Progenitor cell of endocrine pancreas (in vitro differentiated cells): ENCODE measurements at places on chromosomes 16 and 17. TPM values are rescaled to one million over a fixed set of nuclear protein-coding genes. Genes with fewer than 3 reads are reported as not detected.

DNA sequence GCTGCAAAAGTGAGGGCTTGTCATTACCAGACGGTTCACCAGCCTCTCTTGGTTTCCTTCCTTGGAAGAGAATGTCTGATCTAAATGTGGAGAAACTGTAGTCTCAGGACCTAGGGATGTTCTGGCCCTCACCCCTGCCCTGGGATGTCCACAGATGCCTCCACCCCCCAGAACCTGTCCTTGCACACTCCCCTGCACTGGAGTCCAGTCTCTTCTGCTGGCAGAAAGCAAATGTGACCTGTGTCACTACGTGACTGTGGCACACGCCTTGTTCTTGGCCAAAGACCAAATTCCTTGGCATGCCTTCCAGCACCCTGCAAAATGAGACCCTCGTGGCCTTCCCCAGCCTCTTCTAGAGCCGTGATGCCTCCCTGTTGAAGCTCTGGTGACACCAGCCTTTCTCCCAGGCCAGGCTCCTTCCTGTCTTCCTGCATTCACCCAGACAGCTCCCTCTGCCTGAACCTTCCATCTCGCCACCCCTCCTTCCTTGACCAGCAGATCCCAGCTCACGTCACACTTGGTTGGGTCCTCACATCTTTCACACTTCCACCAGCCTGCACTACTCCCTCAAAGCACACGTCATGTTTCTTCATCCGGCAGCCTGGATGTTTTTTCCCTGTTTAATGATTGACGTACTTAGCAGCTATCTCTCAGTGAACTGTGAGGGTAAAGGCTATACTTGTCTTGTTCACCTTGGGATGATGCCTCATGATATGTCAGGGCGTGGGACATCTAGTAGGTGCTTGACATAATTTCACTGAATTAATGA, 4.3 kb downstream of the ZNF768 start:
- no peak for DNase-seq

DNA sequence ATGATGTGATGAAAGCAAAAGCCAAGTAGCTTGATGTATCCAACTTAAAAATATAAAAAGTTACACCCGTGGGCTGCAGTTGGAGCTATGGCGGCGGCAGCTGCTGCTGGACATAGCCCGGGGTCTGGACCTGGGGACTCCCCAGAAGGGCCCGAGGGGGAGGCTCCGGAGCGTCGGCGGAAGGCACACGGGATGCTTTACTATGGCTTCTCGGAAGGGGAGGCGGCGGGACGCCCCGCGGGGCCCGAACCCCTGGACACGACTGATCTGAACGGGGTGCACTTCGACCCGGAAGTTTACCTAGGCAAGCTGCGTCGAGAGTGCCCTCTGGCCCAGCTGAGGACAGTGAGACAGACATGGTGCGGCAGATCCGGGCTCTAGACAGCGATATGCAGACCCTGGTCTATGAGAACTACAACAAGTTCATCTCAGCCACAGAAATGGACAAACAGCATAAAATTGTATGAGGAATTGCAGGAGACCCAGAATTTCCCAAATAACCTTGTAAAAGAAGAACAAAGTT, 109.5 kb upstream of the EEF2KMT start:
- DNase-seq, result no peak

The CA4 gene
- 8.2 and 9.3 TPM in 2 replicates for total RNA-seq

DNA sequence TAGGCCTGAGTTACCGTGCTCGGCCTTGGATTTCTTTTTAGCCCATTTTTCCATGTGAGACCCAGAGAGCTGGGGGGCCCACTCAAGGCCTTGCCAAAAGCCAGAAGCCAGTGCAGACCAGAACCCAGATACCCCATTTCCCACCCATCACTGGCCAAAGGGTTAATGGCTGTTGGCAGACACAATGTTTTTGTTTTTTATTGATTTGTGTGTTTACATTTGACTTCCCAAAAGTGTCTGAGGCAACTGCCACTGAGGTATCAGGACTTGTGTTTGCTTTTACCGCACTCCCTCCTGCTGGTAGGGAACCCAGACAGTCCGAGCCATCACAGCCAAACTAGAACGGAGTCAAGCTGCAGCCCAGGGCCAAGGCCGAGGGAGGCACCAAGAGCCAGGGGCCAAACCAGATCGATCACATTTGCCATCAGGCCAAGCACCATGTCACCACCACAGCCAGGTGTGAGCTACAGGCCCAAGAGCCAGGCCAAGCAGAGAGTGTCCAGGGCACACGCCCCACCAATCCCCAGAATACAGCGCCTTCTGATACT, 7.7 kb upstream of the TNFSF12 start:
- no peak for DNase-seq

The RCVRN gene
- not detected in 2 replicates for total RNA-seq

- DNase-seq, result no peak
Measured at GRCh38 chr17:45692661-45693060, 91.5 kb upstream of the CRHR1 start.

GRCh38 chr17:57269052-57269451, 12.7 kb downstream of the MSI2 start:
- DNase-seq, result no peak

DNA sequence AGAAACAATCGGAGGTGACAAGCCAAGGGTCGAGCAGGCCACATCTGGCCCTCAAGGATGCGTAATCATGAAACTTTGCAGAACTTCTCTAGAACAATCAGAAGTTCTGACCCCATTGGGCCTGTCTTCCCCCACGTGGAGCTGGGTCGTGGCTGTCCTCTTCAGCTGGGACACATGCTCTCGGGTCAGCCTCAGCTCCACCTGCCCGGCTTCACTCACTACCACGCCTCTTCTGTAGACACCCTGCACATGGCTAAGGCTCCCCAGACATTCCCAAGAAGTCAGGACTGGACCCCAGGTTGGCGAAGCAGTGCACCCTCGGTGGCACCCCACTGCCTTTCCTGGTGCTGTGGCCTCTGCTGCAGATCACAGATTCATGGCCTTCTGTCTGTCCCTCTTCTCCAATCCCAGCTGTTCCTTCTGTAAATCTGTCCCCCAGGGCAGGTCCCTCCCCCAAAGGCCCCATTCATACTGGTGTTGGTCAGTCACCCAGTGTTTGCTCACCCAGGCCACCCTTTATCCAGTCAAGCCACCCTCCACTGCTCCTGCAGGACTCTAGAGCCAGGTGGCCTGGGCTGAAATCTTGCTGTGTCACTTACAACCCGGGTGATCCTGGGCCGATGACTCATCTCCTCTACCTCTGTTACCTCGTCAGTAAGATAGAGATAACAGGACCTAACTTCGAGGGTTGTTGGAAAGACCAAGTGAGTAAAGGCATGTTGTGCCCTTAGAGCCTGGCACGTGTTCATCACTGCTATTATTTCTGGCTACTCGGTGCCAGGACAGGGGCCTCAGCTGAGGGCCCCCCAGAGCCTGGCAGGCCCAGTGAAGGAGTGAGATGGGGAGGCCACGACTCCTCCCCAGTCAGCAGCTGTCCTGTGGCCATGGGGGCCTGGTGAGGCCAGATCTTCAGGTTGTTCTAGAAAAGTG, 1.4 kb upstream of the SLC5A11 start:
- DNase-seq, result no peak

The KRTAP4-9 gene
- not detected in 2 replicates for total RNA-seq

- DNase-seq, result no peak
Measured at GRCh38 chr16:81864646-81865382, 85.7 kb downstream of the PLCG2 start.

DNA sequence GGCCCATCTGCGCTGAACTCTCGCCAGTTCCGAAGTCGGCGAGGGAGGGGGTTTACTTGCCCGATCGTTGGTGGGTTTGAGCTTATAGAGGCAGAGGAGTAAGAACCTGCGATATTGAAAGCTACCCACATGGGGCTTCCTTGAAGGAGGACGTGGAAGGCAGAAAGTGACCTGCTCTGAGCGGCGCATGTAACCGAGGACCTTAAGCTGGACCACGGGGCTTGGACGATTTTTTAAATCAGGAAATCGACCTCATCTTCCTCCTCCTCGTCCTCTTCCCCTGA, 2.0 kb downstream of the PRAC2 start:
- DNase-seq, result no peak

DNA sequence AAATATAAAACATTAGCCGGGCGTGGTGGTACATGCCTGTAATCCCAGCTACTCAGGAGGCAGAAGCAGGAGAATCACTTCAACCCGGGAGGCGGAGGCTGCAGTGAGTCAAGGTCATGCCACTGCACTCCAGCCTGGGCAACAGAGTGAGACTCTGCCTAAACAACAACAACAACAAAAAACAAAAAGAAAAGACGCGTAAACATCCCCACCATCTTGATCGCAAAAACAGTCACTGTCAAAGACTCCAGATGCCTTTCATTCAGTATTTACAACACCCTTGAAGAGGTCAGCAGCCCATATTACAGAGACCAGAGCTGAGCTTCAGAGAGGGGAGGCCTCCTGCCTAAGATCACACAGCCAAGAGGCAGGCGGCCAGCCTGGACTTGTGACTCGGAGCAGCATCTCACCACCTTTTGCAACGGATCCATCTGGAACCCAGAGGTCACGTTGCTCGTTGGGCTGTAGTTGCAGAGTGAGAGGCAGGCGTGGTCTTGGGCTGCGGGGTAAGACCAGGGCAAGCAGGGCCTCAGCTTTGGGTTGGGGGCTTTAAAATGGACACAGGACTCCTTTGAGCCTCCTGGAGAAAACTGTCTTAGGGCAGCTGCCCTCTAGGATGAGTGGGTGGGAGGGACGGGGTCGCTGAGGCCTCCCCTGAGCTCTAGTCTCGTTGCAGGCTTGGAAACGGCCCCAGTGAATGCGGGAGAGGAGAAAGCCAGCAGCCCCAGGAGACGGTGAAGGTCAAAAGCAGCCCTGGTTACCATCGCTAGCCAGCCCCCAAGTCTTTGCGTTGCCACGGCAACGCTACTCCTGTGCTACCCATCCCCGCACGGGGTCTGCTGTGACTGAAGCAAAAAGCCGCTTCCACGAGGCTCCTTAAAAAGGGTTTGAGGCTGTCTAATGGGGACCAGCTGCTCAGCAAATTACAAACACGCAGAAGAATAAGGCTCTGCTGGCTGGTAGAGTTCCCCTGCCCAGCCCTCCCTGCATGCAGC, 26.1 kb downstream of the LGALS3BP start:
- DNase-seq, result no peak

The WNK4 gene
- 5.8 and 6.3 TPM in 2 replicates for total RNA-seq

- no peak for DNase-seq
Measured at GRCh38 chr16:4306470-4307214, 9.2 kb upstream of the GLIS2 start.

The SLC38A10 gene
- total RNA-seq, result 128 and 130 TPM in 2 replicates

The SSTR5 gene
- 1.0 and 1.4 TPM in 2 replicates for total RNA-seq

GRCh38 chr16:52092126-52092525, 454.8 kb downstream of the TOX3 start:
- no peak for DNase-seq

The HCRT gene
- not detected in 2 replicates for total RNA-seq

GRCh38 chr17:42653179-42654124, 5.6 kb upstream of the TUBG2 start:
- no peak for DNase-seq

DNA sequence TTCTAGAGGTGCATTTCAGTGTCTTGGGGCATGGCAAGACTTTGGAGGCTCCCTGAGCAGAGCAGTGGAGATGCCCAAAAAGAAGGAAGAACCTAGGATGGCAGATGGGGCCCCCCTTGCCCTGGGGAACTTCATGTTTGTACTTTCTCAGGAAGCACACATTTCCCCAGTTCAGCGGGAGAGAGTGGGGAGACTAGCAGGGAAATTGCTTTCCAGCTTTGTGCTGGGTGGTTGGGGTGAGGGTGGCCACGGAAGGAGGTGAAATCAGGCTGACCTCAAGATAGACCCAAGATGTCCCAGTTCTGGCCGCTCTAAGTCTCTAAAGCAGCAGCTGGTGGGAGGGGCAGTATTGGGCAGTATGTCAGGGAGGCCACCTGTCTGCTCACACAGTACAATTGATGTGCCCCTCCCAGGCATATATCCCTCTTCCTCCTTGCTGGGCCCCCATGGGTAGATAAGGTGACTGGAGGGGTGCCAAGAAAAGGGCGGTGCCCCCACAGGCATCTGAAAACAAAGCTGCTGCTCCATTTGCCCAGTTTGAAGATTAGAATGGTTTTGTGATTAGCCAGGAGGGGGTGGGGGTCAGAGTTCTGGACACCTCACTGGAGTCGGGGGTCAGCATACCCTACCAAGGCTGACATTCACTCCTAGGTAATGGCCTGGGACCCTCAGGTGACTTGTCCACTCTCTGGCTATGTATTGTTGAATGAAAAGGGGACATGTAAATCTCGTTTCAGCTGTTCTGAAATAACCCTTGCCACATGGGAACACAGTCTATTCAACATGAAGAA, 17.1 kb upstream of the NAGLU start:
- DNase-seq, result no peak

GRCh38 chr17:12485361-12485906, 180.3 kb upstream of the MYOCD start:
- no peak for DNase-seq

The SOX8 gene
- total RNA-seq, result 6.7 and 7.1 TPM in 2 replicates

DNA sequence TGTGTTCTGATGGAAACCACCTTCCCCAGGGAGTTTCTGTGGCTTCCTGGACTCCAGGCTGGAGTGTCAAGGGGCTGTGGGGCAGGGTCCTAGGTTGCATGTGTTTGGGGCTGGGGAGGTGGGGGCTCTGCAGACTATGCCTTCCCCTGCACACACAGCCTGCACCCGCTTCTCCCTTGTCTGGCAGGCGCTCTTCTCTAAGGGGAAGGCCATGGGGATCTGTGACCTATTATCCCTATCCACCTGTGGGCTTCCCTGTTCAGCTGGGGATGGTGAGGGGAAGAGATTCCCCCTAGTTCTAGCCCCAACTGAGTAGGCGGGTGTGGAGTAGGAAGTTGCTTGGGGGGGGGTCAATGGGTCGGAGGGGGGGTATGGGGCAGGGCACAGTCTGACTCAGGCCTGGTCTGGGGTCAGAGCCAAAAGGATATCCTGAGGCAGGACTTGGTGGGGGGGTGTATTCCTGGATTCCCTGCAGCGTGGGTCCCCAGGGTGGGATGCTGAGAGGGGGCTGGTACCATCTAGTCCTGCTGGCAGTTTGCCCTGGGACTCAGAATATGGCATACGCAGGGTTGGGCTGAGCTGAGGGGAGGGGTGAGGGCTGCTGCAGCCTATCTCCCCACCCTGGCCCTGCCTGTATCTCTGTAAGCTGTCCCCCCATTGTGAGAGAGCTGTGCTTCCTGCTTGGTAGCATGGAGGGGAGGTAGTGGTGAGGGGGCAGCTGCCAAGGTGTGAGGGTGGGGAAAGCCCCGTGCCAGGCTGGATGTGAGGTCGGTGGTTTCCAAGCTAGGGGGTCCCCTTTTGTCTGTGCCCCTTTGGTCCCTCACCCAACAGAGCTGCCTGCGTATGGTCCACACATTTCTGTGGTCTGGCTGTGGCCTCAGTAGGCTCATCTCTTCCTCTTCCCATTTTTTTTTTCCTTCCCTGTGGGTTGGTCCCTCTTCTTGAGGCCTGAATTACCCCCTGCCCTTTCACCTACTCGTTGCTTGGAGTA, 14.7 kb downstream of the RARA start:
- no peak for DNase-seq

DNA sequence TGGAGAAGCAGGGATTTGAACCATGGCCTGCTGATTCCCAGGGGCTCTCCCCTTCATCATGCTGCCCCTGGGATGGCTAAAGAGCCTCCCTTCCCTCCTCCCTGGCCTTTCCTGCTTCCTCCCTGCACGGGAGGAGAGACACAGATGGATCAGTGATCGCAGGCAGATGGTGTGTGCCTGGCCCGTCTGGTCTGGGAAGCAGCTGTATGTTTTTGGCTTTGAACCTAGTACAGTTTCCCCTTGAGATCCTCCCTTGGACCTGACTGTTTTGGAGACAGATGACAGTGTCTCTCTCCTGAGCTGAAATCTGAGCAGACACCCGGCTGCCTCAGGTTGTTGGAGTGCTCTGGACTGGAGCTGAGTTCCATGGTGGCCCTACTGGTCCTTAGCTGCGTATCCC, 29.0 kb upstream of the ATP2C2 start:
- DNase-seq, result no peak

The SLC5A11 gene
- 0.38 TPM in 1 of 2 replicates, not detected in the other for total RNA-seq

GRCh38 chr17:61159221-61159814, 240.3 kb upstream of the TBX2 start:
- no peak for DNase-seq

GRCh38 chr16:26204138-26204537, 512.4 kb downstream of the HS3ST4 start:
- DNase-seq, result no peak
